Stimulated activated CD8-positive, alpha-beta memory T cell treated with anti-CD3 and anti-CD28 coated beads, Interleukin-15, amount 100 ng/mL, for 4 hours (primary cell): ENCODE measurements at places on chromosomes 1 and 21.

- no peak for DNase-seq
These were observed 56.2 kb downstream of the DPYD start for GRCh38 chr1:97864615-97865014.

- no peak for DNase-seq
These were observed 286.0 kb downstream of the ADGRL2 start for GRCh38 chr1:82086739-82087138.

DNA sequence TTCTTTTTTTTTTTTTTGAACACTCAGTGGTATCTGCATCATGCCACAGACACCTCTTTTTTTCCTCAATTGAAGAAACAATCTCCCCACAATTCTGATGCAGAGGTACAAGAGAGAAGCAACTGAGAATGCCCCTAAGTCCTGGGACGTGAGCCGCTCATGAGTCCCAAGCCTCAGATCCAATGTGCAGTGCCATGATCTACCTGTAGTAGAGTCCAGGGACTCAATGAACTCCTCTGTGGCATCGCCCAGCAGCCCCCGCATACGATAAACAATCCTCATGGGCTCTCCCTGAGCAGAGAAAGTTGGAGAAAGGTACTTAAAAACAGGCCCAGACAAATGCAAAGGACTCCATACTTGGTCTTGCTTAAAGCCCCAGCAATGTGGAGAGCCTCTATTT lies 113.1 kb downstream of the UBR4 start:
- no peak for DNase-seq

DNA sequence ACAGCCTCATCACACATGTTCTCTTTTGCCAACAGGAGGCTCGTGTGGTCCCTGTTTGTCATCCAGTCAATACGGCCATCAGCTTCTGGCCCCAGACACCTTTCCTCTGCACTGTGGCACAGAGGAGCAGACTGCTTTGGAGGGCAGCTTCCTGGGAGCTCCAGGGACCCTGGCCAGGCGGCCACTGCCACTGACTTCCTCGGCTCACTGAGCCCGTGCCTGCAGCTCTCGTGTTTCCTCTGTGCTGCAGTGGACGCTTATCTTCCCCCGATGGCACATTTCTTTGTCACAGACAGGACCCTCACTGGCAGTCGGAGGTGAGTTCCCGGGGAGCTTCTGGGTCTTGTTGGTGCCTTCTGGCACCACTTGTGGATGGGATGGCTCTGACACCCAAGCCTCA lies 67.0 kb upstream of the DIRAS3 start:
- no peak for DNase-seq

DNA sequence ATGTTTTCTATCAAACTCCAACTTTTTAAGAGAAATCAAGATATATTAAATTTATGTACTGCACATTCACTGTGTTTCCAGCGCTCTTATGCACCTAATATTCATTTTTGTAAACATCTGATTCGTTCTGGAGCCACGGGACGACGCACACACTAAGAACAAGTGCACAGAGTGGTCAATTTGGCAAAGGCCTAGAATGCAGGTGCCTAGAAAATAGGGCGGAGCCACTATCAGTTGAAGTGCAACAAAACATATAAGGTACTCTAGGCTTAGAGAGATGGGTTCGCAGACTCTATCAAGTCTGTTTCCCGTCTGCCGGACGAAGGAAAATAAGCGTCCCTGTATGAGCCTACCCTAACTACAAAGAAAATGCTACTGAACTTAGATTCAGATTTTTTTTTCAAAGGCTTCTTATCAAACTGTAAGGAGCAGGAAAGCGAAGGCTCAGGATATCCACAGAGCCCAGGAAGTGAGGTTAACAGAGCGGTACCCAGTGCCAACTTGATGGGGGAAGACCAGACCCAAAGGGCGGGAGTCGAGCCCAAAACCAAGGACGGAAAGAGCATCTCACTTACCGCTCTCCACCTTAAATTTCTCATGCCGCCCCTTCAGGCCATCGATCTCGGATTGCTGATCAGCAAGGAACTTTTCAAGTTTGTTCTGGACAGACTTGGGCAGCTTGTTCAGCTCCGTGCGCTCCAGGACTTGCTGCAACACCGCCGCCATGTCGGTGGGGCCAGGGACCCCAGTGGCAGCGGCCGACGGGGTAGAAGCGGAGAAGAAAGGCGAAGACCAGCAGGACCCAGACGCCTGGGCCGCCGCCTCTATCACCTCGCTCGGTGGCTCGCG lies 526 bp downstream of the TPR start:
- no peak for DNase-seq

- DNase-seq = no peak
These were observed 171.6 kb upstream of the EDN2 start for GRCh38 chr1:41656068-41656467.
